Foreskin fibroblast (primary cell): ENCODE measurements at places on chromosomes 5 and 9.

- DNase-seq = no peak
Observed at GRCh38 chr5:158589939-158590338, 509.8 kb downstream of the EBF1 start.

GRCh38 chr5:71666321-71666720 lies 52.8 kb upstream of the CARTPT start:
- DNase-seq = no peak

- no peak for DNase-seq
Observed at GRCh38 chr5:66516550-66516949, 79.6 kb upstream of the MAST4 start.

DNA sequence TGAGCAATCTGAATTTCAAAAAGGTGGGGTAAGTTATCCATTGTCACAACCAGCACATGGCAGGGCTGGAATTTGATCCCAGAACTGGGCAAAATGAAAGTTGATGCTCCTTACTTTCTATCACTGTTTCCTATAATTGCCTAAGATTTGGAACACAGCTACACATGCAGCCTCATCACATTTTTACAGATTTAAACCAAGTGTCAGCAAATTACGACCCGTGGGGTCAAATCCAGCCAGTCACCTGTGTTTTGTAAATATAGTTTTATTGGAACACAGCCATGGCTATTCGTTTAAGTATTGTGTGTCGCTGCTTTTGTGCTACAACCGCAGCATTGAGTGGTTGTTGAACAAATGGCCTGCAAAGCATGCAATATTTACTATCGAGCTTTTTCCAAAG lies 94.3 kb downstream of the SREK1 start:
- no peak for DNase-seq

- peak; percentile 82 for DNase-seq
Observed at GRCh38 chr5:122727112-122727541, 47.8 kb upstream of the SNX2 start.

DNA sequence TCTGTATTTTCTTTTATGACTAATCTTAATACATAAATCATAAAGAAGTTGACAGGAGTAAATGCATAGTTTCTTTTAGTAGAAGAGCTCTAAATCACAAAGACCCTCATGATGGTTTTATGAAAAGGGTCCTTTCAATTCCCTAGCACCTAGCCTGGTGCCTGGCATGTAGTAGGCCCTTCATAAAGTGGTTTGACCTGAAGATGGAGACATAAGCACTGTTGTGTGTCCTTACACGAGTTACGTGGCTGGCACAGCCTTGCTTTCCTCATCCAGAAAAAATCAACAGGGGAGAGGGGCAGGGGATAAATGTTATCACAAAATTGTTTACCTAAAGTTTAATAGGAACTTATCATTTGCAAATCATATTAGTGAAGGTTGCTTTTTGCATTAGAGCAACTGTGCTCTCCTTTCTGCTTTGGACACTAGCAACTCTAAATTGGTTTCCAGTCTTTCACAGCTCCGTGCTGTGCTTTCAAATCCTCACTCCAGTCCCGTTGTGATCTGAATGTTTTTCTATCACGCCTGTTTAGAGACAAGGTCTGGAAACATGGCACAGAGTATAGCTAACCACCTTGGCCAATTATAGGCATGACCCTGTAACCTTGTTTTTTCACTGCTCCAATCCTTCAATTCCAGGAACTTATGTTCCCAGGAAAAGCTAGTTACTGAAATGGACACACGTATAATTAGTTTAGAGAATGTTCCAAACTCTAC lies 55.7 kb downstream of the ARL15 start:
- DNase-seq = no peak

DNA sequence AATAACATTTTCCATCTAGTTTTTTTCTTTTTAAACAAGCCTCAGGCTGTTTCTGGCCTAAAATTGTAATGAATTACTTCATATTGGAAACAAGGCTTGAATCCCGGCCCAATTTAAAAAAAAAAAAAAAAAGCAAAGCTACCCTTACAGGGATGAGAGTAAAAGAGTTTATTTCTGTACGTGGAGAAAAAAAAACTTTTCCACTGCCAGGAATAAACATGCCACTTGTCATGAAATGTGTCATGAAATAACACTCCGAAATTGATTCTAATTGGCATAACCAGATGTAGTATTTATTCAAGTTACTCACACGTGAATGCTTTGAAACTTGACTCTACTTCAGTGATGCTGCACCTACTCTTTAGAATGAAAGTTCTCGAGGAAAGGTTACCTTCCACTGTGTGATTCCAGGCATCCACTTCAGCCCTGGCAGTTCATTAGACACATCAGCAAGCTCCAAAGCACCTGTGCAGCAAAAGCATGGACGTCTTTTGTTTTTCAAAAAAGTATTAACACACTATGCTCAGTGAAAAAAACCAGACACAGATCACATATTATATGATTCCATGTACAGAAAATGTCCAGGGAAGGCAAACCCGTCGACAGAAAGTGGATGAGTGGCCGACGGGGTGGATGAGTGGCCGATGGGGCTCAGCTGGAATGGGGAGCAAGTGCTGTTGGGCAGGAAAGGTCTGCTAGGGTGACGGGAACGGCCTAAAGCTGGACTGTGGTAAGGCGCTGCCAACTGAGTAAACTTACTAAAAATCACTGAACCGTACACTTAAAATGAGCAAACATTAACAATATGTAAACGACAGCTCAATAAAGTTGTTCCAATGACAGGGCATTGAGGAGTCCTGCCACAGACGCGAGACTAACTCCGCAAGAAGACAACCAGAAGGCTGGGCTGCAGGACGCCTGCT lies 21.2 kb downstream of the NSUN2 start:
- no peak for DNase-seq

DNA sequence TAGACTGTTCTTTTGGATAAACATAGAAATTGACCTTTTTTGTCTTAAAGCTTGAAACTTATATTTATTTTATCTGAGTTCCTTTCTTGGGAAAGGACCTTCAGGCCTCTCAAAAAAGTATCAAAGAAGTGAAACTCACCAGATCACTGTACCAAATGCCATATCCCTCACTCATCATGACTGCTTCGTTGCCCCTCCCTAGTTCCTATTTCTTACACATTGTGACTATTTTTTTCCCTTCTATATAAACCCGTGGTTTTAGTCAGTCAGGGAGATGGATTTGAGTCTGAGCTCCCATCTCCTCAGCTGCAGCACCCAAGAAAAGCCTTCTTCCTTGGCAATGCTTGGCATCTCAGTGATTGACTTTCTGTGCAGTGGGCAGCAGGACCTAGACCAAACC lies 129.4 kb downstream of the LPAR1 start:
- no peak for DNase-seq

- no peak for DNase-seq
Observed at GRCh38 chr5:133998042-133998441, 6.7 kb downstream of the VDAC1 start.

GRCh38 chr5:10660720-10661387 lies 97.0 kb downstream of the ANKRD33B start:
- no peak for DNase-seq

GRCh38 chr5:92206681-92207080 lies 823.6 kb upstream of the ARRDC3 start:
- peak; percentile 7 for DNase-seq

GRCh38 chr5:122743261-122743660 lies 31.6 kb upstream of the SNX2 start:
- DNase-seq = no peak

DNA sequence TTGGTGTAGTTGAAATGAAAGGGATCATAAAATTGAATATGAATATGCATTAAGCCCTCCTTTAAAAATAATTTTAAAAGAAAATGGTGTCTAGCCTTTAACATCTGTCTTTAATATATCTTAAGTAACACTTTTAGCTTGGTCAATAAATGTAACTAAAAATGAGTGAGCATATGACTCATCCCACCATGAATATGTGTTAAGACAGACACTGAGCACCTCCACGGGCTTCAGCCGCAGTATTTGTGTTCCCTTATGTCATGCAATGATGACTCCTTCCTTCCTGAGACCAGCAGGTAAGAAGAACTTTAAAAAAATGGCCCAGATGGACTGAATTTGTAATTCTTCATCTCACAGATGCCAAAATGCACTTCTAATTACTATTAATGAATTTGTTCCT lies 563.2 kb downstream of the NR2F1-AS1 start:
- DNase-seq = peak; percentile 79

DNA sequence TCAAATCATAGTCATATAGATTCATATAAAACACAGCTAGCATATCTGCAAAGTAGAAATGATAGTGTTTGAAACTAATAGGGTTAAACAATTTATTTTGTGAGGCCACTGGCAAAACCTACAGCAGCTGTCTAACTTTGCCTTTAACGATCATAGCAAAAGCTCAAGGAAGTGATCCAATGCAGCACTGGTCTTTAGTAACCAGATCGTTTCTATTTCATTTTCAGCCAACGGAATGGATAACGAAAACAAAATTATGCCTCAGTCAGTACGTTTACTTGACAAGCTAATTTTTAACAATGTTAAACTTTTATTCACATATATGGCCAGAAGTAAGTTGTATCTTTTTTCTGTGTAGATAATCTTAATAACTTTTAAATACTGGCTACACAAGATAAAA lies 17.7 kb downstream of the MLLT3 start:
- peak; percentile 68 for DNase-seq

DNA sequence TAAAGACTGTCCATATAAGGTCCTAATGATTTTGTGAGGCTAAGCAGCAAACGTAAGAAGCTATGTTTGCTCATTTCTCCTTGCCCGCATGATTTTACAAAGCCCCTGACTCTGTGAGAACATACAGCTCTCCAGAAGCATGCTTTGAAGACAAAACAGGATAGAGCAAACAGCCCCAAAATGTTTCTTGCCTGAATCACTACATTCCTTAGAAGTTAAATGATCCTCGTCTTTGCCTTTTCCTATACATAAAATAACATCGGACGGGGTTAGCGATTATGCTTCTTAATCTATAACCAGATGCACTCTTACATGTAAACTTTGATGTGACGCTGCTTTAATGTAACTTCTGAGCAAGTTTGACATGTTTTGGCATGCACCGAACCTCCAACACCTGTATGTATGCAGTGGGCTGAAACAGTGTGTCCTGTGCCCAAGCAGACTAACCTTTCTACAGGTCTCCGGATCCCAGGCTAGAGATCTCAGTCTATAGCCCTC lies 353.7 kb downstream of the CETN3 start:
- peak; percentile 51 for DNase-seq

DNA sequence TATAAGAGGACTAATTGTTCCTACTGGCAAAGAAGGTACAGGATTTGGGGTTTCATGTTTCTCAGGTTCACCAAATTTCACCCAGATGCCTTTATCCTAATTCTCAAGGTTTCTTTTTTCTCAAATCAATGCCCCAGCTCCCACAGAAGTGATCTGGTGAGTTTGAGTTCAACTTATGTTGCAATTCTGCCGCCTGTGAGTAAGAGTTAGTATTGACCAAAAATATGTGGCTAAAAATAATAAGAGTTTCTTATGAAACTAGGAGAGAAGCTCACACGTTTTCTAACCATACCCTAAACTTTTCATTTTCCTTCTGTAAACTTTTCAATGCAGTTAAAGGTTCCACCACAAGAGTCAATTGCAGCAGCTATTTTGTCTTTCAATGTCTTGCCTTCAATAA lies 15.1 kb downstream of the SLCO6A1 start:
- DNase-seq = no peak

DNA sequence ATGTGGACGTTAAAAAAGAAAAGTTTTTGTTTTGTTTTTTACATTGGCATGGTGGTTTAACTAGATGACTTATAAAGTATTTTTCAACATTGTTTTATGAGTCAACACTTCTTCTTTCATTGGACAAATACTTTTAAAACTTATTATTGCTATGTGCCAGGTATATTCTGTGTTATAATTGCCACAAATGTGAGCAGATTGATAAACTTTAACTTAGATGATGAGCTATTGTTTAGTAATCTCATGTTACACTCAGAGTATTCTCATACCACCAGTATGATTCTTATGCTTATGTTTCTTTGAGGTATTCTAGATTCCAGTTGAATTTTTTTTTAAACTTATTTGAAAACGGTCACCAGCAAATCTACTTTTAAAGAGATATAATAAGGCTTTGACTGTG lies 60.3 kb downstream of the RASA1 start:
- DNase-seq = no peak

GRCh38 chr5:164505791-164506190 lies 1000.4 kb downstream of the MAT2B start:
- no peak for DNase-seq

DNA sequence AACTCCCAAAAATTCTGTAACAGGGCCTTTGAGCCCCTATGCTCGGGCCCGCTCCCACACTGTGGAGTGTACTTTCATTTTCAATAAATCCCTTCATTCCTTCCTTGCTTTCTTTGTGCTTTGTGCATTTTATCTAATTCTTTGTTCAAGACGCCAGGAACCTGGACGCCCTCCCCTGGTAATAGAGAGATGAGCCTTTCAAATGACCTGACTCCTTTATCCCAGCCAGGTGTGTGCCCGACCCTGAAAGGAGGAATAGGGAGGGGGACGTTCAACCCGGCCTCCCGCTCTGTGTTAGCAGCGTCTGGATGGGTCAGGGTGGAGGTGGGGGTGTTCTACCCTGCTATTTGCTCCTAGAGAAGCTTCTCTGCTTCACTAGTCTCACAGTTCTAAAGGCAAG lies 53.9 kb downstream of the FXN start:
- DNase-seq = no peak

DNA sequence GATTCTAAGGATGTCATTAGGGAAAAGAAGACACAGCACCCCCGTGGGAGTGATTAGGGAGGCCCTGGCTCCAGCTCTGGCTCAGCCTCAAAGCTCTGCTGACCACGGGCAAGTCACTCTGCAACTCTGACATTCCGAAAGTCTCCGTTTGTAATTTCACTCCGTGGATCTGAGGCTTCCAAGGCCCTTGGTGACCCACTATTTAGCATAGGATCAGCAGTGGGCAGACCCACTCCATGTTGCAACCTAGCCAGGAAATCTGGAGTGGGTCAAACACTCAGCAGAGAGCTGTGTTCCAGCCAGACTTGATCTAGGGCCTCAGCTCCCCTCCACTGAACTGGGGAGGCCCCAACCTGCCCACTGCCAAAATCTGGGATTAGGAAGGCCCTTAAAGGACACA lies 11.8 kb downstream of the PHF19 start:
- DNase-seq = no peak

GRCh38 chr9:96491079-96491879 lies 41.3 kb downstream of the HABP4 start:
- DNase-seq = no peak

DNA sequence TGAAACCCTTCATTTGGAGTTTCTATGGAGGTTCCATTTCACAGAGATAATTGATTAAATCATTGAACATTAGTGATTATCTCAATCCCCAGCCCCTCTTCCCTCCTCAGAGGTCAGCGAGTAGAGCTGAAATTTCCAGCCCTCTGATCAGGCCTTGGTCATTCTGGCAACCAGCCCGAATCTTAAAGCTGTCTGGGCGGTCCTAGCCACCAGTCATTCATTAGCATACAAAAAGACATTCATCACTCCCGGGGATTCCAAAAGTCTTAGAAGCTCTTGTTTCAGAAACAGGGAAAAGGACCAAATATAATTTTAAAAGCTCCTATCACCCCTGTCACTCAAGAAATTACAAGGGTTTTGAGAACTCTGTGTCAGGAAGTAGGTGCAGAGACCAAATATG lies 41.3 kb downstream of the ZNF474 start:
- DNase-seq = peak; percentile 75

GRCh38 chr5:156036640-156037039 lies 290.3 kb upstream of the SGCD start:
- DNase-seq = peak; percentile 4

- DNase-seq = no peak
Observed at GRCh38 chr5:180486636-180487149, 7.5 kb upstream of the CNOT6 start.
